ENCODE measurements at places on chromosomes 12 and 14.
A peak's percentile ranks its signal among the peaks of the same experiment; 100 is the strongest.

DNA sequence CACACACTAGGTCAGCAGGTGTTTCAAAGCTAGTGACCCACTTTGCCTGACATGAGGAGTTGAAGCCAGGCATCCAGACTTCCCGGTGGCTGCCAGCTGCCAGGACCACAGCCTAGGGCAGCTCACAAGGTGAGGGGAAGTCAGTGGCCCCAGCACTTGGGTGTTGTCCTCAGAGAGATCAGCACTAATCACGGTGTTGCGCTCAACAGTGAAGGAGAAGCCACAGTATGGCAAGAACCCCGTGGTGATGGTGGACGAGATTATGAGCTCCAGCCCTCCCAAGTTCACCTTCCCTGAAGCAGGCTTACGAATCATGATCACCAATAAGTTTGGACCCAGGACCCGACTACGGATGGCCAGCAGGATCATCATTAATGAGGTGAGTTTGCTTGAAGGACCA, 59.9 kb upstream of the RIN3 start:
- DNase-seq = no peak

- DNase-seq = no peak
These were observed 417.3 kb downstream of the IPO8 start for GRCh38 chr12:30278401-30278800.

- no peak for DNase-seq
These were observed 25.8 kb upstream of the CLEC4E start for GRCh38 chr12:8566525-8566924.

DNA sequence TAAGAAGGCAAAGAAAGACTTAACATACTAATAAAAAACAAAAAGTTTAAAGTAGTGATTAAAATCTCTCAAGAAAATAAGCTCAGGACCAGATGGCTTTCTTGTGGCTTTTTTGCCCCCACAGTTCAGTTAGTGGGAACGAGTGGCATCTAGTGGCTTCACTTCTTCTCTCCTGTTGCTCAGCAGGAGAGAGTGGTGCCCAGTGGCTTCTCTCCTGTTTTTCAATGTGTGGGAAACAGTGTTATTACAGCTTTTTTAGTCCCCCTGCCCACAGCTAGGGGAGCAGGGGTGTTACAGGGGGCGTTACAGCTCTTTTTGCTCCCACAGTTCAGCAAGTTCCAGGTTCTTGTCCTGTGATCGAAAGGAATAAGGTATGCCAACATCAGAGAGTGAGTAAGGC, 135.2 kb downstream of the RERGL start:
- DNase-seq = no peak

- DNase-seq = peak; percentile 38
These were observed 840 bp downstream of the DHRS7 start for GRCh38 chr14:60164404-60164711.

DNA sequence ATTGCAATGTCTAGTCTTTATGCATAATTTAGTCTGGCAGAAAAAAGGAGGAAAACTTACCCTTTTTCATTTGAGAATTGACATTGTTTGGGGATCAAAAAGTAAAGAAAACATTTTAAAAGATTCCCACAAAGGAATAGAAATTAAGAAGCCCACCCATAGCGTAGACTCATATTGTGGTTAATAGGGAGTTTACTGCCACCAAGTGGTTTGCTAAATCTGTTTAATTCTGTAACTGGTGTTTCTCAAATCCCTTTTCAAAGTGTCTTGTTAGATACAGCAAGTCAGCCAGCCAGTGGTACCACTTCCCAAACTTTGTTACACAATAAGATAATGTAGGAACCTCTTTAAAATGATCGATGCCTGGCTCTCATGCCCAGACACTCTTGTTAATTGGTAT, 180.3 kb downstream of the IPO8 start:
- no peak for DNase-seq

DNA sequence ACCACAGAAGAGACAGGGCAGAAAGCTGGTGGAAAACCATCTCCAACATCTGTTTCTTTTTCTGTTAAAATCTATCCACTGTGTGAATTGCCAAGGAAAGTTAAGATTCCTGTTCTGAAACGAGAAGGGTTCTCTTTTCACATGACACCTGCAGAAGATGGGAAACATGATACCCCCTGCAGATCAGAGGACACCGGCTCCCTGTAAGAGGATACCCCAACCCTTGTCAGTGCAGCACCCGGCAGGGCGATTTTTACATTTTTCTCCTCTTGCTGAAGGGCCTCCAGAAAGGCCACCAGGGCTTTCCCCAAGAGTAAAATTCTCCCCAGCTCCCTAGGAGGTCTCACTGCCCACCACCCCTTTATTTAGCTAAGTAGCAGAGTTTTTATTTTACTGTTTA, 48.2 kb downstream of the DPF3 start:
- no peak for DNase-seq

GRCh38 chr12:132502149-132502881, 12.4 kb downstream of the FBRSL1 start:
- no peak for DNase-seq

DNA sequence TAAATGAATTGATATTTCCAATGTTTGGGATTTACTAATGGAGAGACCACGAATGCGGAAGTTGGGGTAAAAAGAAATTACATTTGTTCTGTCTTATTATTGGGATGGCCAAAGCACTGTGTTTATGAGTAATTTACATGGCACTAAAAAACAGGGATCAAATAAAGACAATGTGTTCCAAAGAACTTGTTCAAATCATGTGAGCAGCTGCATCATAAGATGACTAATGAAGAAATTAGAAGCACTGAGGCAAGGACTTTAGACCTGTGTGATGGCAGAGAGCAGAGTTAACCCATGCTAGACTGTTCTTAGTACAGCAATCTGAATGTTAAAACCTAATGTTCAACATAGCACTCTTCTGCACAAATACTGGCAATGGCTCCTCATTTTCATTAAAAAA, 34.3 kb upstream of the DCN start:
- DNase-seq = no peak
